ENCODE measurements at places on chromosomes 3 and 15.

DNA sequence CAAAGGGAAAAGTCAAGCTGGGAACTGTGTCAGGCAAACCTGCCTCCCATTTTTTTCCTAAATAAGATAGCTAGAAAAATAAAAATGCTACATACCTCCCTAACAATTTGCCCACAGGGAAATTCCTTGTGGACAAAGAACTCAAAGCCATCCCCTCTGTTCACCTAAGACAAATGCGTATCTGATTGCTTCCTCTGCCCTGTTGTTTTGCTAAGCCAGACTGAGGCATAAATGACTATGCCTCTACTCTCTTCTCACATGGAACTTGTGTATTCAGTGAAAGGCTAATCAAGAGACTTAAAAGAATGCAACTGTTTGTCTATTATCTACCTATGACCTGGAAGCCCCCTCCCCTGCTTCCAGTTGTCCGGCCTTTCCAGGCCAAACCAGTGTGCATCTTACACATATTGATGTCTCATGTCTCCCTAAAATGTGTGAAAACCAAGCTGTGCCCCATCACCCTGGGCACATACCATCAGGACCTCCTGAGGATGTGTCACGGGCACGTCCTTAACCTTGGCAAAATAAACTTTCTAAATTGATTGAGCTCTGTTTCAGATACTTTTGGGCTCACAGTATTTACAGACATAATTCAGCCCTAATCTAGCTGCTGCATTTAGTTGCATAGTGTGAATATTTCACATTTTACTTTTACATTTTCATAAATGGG is 15.8 kb downstream of the CHD2 start:
- DNase-seq = no peak

DNA sequence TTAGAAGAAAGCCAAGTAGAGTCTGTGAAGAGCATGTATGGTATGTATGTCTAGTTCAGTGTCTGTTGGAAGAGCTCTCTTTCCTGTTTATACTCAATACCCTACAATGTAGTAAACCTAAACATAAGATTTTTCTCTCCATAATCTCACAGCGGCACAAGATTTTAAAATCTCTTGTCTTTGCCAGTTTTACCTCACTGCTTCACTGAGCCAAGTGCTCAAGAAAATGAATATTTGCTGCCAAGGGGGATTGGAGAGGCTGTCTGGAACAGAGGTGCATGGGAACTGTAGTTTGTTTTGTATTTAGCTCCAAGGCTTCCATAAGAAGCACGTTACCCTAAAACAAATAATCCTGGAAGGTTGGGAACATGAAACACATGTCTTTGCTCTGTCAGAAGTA is 49.5 kb upstream of the FHIT start:
- no peak for DNase-seq

- no peak for DNase-seq
Observed at GRCh38 chr3:33114622-33115023, 809 bp downstream of the CRTAP start.

DNA sequence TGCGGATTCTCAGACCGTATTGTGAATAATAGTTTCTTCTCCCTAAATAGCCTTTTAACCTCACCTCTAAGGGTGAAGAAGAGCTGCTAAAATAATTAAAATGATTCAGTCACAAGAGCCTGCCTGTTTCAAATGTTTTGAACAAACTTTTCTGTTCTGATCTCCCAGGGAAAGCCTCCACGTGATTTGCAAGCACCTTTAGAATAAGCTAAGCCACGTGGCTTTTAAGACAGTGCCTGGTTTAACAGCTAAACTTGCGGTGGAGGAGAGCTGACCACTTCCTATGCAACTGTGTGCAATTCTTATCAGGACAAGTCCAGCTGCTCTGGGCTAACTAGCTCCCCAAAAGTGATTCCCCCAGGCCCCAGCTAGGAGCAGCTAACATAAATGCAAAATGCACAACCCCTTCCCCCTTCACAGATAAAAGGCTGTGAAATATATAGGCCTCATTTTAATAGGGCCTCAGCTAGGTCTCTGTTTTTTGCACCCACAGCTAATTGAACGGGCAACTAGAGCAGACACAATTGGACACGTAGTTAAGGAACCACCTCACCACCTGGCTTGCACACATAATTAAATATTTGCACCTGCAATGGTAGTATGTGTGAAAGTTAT is 401.2 kb upstream of the NR2F2 start:
- DNase-seq = no peak

- DNase-seq = no peak
Observed at GRCh38 chr3:12507591-12508281, 23.5 kb downstream of the TSEN2 start.

DNA sequence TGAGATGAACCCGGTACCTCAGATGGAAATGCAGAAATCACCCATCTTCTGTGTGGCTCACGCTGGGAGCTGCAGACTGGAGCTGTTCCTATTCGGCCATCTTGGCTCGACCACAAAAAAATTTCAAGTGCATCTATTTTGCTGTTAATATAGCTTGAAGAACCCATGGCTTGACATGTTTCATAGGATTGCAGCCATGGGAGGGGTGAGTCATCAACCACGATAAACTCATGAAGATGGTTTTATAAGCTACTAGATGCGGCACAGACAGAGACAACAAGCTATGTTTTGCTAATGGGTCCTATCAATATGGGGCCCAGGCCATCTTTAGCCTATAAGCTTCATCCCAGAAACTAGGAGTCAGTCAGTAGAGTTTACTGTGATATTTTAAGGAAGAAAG is 100.4 kb upstream of the PHLDB2 start:
- no peak for DNase-seq

DNA sequence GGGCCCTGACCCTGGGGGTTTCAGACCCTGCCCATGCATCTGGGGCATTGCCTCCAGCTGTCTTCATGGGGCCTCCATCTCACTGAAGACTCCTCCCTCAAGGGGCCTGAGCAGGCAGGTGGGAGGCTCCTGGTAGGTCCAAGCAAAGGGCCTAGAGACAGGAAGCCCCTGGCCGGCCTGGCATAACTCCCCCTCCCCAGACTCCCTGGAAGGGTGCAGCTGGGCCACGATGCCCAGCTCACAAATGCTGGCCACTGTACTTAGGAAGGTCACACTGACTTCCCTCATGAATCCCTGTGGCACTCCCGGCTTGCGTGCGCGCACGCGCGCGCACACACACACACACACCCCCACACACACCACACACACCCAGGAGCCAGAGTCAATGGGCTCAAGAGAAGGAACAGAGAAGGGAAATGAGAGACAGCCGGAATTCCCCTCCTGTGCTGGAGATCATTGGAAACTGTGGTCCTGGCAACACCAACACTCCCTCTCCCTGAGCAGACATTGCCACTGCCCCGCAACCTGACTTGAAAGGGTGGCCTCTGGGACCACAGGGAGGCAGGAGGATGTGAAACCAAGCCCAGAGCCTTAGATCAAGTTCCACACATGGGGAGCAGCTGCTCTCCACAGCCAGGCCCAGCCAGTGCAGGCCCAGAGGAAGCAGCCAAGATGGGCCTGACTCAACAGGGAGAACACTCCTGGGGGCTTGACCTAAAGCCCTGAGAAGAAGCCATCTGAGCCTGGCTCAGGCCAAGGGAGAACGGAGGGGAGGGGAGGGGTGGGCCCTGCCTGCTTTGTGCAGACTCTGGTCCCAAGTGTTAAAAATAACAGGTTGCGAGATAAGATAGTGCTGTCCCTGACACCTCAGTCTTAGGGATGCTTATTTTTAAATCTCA is 69.7 kb downstream of the SCN5A start:
- DNase-seq = no peak

DNA sequence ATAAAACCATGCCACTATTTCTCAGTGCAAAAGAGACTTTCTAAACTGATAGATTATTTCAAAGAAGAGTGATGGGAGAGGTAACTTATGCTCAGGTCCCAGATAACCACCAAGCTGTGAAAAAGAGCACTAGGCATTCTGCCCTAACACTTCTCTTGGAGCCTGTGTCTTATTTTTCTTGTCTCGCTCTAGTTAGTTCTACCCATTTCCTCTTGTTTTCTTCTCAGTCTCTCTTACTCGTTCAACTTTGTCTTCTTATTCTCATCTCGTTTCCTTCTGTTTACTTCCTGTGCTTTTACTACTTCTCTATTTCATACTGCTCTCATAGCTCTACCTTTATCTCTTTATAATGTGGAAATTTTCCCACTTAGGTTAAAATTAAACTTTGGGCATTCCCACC is 91.8 kb upstream of the CGNL1 start:
- no peak for DNase-seq

DNA sequence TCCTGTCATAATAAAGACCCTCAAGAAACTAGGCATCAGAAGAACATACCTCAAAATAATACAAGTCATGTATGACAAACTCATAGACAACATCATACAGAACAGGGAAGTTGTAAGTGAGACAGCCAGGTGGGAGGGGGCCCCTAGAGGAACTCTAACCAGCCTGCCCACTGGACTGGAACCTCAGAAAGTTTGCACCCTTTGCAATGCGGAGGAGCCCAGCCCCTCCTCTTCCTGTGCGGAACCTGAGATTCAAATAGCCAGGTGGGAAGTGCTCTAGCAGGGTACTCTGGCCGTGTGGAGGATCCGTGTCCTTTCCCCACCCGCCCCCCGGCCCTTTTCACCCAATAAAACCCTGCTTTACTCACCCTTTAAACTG is 387.0 kb upstream of the CBLB start:
- DNase-seq = no peak

- DNase-seq = no peak
Observed at GRCh38 chr3:98600412-98601095, 7.1 kb upstream of the CPOX start.

DNA sequence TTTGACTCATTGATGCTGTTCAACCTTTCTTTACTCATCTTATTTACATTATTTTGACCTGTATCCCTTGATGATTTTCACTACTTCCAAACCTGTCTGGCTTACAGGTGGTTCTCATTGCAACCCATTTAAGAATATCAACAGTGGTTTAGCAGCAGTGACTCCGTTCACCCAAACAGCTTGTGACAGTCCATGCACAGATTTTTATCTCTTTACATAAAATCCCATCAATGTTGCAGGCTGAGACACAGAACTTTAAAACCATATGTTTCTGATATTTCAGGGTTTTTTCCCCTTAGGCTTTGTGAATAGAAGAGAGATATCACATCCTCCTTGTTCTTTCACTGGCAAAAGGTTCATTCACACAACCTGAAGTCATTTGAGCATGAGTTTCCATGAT is 149.1 kb upstream of the CDIN1 start:
- no peak for DNase-seq

GRCh38 chr3:165852711-165853110 is 15.5 kb upstream of the BCHE start:
- DNase-seq = peak; percentile 29

DNA sequence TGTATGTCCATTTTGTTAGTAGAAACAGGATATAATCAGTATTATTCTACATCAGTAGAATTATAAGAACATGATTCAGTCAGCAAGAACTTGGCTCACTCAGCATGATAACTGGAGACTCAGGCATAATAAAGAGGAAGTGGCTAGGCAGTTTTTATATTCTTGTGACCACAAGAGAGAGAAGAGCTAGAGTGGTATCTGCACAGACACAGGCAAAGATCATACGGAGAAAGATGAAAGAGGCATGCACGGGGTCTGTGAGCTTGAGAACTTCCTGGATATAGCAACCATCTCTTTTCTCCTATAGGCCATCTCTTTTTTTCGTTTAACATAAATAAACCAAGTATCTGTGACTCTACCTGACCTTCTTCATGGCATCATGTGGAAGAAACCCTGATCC is 46.8 kb downstream of the MYO5A start:
- peak; percentile 92 for DNase-seq

DNA sequence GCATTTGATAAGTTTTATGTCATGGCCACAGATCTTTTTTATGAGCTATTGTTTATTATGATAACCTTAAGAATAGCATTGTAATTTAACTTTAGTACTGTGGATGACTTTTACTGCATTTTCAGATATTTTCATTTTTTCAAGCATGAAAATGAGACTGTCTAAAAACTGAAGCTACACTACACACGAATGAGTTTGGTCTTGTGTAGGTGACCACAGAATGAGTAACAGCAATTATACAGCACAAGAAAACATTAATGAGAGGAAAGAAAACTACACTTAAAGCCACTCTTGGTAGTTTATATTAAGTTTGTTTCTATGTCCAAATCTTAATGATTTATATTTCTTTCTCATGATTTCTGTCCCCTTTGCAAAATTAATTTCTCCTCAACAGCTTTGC is 809.2 kb downstream of the NAALADL2 start:
- no peak for DNase-seq

DNA sequence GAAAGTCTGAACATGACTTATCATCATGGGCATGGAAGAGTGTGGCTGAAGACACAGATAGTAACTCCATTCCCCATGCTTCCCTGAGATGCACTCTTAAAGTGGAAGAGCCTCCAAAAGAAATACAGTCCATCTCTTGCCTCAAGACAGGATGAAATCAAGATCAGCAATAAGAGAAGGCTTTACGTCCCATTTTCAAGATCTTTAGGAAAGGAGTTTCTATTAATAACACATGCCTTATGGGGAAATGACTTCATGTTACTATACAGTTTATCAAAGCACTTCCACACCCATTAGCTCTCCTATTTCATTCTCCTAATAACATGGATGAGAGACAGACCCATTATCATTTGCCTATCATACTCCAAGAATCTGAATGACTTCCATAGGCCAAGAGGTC is 6.1 kb upstream of the KBTBD12 start:
- DNase-seq = no peak

- no peak for DNase-seq
Observed at GRCh38 chr15:95041297-95041696, 809.9 kb downstream of the MCTP2 start.

DNA sequence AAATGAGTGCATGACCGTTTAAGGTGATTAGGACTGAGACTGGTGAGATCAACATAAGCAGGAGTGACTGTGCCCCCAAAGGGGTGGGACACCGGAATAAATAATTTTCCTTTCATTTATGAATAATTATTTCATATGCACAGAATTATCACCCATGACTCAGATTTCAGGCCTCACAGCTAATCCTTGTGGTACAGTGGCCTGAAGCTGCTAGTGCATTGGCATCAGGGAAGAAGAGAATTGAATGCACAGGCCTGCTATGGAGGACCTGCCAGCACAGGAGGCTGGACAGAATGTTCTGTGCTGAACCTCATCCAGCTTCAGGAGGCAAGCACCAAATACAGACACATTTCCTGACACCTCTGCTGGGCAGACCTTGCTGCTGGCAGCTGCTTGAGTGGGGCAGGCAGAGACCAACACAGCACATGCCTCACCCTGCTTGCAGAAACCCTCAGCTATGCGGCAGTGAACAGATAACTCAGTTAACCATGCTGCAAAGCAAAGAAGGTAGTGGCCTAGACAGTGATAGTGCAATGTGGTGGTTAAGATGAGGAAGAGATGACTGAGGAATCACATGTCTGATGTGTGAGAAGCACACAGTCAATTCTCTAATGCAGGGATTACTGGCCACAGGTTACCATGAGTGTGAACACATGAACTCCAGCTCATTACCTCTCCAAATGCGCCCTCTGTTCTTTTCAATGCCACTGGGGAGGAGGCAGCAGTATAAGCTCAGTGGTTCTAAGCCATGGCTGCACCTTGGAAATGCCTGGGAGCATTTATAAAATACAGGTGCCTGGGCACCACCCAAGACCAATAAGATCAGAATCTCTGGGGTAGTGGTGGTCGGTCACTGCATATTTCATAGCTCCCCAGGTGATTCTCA is 68.1 kb upstream of the SCN5A start:
- no peak for DNase-seq

GRCh38 chr3:126954141-126954842 is 28.6 kb upstream of the PLXNA1 start:
- DNase-seq = no peak

- no peak for DNase-seq
Observed at GRCh38 chr15:83893308-83893707, 239.4 kb downstream of the ADAMTSL3 start.
